ENCODE measurements at places on chromosomes 7 and 10.

- DNase-seq: no peak
These were observed 235.0 kb downstream of the CCSER2 start for GRCh38 chr10:84563355-84563754.

GRCh38 chr7:141238596-141239243, 164.9 kb downstream of the TMEM178B start:
- DNase-seq: peak; percentile 28

DNA sequence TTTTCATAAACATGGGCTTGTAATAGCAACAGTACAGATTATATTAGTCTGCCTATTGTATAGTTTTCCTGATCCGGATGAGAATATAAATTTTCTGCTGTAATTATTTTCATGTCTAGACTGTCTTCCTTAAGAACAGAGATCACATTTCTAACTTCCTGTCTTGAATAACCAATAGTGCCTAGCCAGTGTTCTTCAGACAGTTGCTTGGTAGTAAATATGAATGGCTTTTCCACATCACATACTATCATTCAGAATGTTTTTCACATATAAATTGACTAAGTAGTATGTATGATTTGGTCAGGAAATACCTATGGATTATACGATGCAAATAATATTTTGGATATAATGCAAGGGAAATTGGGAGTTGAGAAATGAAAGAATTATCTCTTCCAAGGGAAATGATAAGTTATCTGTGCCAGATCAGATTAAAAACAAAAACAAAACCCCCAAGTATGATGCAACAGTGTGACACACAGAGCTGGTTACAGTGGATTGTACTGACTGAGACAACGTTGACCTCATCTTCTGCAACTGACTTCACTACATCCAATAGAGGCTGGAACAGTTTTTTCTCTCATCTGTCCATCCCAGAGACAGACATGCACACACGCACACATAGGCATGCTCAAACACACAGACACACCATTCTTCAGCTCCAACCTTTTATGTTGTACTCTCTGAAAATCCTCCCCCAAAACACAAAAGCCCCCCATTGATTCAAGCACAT, 16.4 kb downstream of the ITGA8 start:
- DNase-seq: no peak

DNA sequence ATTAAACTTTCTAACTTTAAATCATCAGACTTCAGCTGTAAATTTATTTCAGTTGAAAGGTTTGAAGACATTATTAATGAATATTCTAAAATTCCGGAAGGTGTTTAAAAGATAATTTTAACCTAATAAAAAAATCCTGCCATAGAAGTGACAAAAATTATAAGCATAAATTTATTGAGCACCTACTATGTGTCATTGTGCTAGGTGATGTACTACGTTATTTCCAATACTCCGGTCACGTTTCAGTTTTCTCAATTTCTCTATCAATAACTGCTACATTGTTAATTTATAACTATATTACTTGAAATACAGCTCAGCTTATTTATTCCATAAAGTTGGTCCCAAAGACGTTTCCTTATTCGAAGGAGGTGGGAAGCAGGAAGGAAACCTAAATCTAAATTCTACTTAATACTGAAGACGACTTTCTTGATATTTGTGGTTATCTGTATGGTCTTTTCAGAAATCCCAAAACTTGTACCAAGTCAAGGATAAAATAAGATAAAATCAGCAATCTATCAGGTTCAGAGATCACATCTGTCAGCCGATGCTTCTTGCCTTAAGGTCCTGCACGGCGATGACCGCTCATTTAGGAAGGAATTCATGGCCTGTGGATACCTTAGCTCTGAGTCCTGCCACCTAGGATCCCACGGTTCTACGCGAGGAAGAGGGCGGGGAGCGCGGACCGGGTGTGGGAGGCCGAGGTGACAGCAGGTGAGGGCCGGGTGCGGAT, 1.2 kb upstream of the ZEB1 start:
- no peak for DNase-seq

DNA sequence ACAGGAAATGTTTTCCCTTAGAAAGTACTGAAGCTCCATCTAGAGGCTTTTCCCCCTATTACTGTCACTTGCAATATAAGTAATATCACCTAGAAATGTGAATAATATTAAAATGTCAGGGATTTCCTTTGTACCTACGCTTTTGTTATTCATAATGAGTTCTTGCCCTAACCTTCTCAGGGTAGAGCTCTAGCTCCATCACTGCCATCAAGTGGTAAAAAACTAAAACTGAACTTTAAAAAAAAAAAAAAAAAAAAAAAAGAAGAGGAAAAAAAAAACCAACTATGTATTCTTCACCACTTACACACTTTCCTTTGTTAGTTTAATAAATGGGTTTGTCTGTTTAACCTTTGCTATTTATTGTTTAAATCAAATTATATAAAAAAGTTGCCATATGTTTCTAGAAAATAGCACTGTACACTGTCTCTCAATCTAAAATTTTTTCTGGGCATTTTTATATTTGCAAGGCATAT, 49.9 kb downstream of the DNAJC1 start:
- no peak for DNase-seq

DNA sequence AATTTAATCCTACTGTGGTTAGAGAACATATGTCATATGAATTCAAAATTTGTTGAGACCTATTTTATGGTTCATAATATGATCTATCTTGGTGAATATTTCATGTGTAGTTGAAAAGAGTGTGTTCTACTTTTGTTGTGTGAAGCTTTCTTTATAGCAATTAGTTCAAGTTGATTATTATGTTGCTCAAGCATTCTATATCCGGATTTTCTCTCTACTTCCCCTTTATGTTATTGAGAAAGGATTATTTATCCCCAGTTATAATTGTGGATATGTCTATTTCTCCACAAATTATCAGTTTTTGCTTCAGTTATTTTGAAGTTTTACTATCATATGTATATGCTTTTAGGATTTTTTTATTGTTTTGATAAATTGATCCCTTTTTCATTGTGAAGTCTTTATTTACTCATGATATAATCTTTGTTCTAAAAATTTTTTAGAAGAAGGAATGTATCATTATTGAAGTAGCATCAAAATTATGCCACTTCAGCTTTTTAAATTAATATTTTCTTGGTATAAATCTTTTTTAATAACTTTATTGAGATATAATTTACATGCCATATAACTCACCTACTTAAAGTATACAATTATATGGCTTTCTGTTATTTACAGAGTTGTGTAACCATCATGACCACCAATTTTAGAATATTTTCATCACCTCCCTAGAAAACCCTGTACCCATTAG, 12.0 kb upstream of the MEST start:
- no peak for DNase-seq

DNA sequence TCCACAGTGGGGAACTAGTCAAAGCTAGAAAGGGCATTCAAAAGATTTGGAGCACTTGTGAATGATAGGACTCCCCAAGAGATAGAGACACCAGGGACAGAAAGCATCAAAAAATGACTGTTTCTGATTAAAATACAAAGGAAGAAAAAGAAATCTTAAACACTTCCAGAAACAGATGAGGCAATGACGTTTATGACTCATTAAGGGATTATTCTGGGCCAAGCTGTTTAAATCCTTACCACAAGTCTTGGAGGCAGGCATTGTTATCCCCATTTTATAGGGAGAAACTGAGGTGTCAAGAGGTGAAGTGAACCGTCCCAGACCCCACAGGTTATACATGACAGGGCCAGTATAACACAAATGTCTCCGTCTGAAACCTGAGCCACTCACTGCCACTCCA, 68.3 kb upstream of the AMPH start:
- no peak for DNase-seq

GRCh38 chr7:91556956-91557650, 292.9 kb downstream of the FZD1 start:
- DNase-seq: no peak

- no peak for DNase-seq
These were observed 18.4 kb downstream of the PTTG1IP2 start for GRCh38 chr7:90487808-90488207.

GRCh38 chr7:47937065-47937687, 11.1 kb downstream of the PKD1L1 start:
- DNase-seq: peak; percentile 80

DNA sequence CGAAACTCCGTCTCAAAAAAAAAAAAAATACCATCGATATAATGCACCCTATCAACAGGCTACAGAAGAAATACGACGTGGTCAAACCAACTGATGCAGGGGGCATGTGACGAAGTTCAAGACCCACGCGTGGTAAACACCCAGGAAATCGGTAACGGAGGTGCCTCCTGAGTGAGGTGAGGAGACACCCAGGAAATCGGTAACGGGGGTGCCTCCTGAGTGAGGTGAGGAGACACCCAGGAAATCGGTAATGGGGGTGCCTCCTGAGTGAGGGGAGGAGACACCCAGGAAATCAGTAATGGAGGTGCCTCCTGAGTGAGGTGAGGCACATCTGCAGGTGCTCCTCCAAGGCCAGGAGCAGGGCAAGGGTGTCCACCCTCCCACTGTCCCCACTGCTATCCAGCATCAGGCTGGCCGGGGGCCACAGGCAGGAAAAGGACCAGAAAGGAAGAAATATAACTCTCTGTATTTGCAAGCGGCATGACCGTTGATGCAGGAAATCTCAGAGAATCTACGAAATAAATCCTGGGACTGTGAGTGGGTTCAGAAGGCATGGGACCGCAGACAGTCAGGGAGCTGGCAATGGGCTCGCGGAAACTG, 10.7 kb upstream of the GPR146 start:
- peak; percentile 50 for DNase-seq

- no peak for DNase-seq
These were observed 43.0 kb downstream of the SCRN1 start for GRCh38 chr7:29946428-29947186.

DNA sequence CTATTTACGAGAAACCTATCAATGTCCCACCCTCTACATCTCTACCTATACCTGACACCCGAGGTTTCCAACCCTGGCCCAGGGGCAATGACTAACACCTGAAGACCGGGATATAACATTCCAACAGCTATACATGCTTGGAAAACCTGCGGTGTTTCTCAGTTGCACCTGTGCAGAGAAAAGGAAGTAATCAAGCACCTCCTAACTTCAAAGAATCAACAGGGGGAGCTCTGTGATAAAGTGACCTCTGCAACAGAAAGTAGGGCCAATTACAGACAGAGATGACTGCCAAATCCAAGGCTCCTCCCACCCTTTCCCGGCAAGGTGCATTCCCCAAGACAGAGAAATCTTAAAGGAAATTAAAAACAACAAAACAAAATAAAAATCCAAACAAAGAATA, 41.3 kb downstream of the CCDC6 start:
- DNase-seq: no peak

- no peak for DNase-seq
These were observed 65.1 kb downstream of the PPP1R3C start for GRCh38 chr10:91567815-91568214.

DNA sequence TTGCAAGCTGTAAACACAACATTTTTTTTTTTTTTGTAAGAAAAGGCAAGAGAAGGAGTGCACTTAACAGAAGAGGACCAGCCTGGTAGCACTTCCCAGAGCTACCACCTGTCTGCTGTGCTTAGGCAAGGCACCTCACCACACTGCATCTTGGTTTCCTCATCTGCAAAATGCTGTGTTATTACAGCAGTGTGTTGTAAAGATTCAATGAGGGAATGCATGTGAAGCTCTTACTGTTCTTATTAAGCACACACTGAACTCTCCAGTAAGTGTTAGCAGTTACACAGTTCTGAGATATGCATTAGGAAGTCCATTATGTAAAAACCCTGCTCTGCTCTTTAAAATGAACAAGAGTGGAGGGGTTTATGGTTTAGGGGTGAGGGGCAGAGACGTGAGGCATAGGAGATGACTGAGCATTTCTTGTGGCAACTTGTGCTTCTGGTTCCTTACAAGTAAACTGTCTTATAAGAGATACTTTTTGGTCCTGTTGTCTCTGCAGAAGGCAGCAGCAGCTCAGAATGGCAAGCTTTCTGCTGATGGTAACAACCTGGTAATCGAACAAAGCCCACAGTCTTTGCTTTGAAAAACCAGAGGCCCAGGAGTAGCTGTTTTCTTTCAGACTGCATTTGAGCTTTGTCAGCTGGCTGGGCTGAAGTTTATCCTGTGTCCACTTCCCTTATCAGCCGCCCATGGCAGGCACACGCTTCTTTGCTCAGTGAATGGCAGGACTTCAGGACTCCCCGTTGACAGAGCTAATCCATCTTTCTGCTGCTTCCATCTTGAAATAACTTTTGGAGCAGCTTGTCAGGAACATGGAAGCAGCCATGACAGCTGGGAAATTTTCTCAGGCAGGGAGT, 98.8 kb upstream of the BMPER start:
- DNase-seq: no peak

GRCh38 chr7:117024811-117025210, 71.5 kb downstream of the ST7 start:
- no peak for DNase-seq

GRCh38 chr7:2433713-2434550, 30.5 kb downstream of the CHST12 start:
- DNase-seq: no peak

DNA sequence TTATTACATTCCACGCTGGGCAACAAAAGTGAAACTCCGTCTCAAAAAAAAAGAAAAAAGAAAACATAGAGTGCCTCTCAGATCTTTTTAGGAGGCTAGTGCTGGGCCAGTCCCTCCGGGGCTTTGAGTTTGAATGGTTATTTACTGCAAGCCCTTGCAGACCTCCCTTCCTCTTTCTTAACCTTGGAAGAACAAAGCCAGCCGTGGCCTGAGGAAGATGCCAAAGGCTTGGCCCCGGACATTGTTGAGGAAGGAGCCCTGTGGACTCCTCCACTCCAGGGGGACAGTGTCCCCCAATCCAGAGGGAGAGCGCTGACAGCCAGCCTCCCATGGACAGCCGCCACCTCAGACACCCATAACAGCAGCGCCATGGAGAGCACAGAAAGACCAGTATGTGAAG, 5.0 kb downstream of the TSPAN33 start:
- DNase-seq: no peak

GRCh38 chr10:836782-837181, 94.7 kb downstream of the LARP4B start:
- no peak for DNase-seq

GRCh38 chr10:124763267-124763666, 19.1 kb upstream of the FAM53B start:
- DNase-seq: no peak

- no peak for DNase-seq
These were observed 18.8 kb upstream of the TBC1D12 start for GRCh38 chr10:94383530-94383929.

DNA sequence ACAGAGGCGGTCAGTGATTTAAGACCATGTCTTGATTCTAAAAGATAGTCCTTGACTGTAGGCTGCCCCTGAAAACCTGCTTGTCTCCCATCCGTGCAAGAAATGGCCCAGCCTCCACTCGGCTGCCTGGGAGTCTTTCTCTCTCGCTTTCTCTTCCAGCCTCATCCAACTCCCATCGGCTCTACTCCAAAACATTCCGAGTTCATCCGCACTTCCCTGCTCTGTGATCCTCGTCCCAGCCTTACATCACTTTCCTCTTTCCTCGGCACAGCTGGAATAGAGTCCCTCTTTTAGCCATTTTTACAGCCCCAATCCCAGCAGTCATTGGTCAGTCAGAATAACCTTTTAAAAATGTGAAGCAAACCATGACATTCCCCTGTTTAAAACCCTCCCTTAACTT, 135.1 kb downstream of the TAX1BP1 start:
- no peak for DNase-seq

DNA sequence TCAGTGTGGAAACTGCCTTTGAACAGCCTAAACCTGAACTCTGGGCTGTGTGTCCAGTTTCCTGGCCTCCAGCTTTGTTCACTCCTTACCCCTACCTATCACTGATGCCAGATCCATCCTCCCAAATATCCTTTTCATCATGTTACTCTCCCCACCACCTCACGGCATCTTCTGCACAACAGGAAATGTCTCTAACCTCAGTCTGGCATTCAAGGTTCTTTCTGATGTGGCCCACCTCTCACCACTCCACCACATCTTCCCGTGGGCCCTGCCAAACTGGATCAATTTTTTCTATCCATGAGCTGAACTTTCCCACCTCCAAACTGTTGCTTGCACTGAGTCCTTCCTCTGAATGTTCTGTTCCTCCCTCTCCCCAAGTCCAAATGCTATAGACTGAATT, 35.8 kb upstream of the MAP3K8 start:
- DNase-seq: peak; percentile 57

Data from activated CD8-positive, alpha-beta memory T cell treated with anti-CD3 and anti-CD28 coated beads, Interleukin-2, amount 10 ng/mL, durations not matched to agents 7 days and 5 days (primary cell).